ENCODE measurements at places on chromosomes 6 and 20.

DNA sequence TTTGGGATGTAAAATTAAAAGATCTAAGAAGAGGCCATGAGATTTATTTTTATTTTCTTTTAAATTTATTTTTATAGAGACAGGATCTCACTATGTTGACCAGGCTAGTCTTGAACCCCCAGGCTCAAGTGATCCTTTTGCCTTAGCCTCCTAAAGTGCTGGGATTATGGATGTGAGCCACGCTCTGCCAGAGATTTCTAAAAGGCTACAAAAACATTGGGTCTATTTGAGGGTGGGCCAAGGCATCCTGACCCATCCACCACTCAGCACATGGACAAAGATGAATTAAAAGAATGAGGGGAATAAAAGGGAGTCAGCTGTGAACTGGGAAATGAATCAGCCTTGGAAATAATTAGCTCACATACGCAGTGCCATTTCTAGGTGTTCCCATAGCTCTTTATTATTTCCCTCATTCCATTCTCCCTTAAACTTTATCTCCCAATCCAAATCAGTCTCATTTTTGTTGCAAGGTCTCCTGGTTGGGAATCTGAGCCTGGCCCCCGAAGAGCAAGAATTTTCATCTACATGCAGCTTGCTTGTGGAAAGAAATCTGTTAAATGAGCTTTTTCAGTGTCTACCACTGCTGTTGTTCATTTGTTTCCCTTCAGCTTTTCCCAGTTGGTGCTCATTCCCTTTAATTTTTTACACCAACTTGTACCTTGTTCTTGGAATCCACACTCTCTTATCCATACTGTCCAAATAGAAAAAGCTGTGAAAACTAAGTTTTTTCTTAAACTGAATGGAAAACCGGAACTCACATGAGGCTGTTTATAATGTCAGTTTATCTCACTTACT, 66.9 kb downstream of the MKKS start:
- DNase-seq: no peak

GRCh38 chr20:41649489-41649888, 31.3 kb upstream of the CHD6 start:
- DNase-seq: no peak

GRCh38 chr20:48041078-48041780, 255.9 kb upstream of the SULF2 start:
- DNase-seq: no peak

DNA sequence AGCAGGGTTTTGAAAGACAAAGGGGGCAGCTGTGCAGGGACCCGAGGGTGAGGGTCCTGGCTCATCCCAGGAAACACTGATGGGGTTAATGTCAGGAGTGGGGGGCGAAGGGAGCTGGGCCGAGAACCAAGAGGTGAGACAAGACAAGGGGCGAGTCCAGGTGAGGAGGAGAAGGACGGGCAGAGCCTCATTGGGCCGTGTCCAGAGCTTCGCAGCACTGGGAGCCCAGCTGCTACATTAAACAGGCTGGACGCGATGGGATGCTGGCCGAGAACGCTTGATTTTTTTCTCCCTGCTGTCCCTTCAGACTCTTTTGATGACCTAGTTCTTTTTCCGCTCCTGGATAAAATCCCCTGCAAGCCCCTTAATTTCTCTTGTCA, 172.8 kb upstream of the SNX9 start:
- DNase-seq: no peak

DNA sequence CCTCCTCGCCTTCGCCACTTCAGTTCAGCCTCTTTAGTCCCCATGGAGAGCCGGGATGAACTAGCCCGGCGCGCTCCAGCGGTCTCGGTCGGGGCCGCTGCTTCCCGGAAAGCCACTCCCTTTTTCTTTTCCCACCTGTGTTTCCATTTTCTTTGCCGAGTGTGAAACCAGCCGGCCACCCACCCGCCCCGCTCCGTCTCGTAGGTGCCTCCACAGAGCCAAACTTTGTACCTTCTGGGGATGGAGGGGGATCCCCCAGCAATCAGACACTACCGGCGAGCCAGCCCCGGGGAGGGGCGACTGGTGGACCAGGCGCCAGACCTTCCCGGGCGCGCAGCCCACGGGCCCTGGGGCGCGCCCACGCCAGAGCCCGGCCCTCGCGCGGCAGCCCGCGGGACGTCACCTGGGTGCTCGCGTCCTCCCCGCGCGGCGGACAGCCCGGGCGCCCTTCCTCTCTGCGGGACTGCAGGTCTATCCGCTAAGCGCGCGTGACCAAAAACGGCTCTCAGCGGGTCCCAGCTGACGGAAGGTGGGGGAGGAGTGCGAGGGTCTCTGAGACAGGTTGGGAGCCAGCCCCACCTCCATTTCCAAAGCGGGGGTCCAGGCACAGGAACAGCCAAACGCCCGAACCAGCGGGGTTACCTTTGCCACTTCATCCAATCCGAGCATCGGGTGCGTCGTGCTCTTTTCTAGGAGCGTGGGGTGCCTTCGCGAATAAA, at the start of gene MCHR2:
Gene MCHR2 (minus strand): TSS at position 691 of the 719 bp plus-strand sequence. CDS start 38,076 bp downstream, outside the sequence.
- DNase-seq: no peak

DNA sequence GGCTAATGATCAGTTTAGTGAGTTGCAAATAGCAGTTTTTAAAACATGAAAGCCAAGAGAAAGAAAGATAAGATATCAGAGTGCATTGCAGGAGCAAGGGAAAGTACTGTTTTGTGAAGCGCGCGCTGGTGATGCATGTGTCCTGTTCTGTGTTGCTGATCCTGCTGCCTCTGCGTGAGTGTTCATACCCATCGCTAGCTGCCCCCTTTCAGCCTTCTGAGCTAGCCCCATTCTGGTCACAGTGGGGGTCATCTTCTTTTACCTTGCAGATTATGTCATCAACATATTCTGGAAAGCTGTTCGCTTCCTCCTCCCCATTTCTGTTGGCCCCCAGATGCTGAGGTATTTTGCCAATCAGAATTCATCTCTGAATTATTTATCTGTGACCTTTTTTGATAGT, 1.9 kb downstream of the MRAP2 start:
- no peak for DNase-seq

DNA sequence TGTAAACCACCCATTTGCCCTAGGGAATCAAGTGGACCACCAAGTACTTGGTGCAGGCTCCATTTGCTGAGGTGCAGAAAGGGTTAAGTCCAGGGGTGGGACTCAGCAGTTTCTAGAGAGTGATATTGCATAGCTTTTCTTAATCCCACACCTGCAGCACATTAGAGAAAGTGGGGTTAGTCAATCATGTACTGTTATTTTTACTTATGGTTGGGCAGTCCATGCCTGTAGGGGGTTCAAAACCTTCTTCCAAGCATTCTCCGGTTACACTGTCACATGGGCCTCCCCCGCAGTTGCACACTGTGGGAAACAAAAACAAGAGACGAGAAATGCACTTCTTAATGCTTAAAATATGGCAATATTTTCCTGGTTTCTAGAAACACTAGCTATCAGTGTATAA, 65.5 kb downstream of the LAMA4 start:
- DNase-seq: peak; percentile 81

- no peak for DNase-seq
Observed at GRCh38 chr6:45548657-45549515, 171.2 kb upstream of the SUPT3H start.

DNA sequence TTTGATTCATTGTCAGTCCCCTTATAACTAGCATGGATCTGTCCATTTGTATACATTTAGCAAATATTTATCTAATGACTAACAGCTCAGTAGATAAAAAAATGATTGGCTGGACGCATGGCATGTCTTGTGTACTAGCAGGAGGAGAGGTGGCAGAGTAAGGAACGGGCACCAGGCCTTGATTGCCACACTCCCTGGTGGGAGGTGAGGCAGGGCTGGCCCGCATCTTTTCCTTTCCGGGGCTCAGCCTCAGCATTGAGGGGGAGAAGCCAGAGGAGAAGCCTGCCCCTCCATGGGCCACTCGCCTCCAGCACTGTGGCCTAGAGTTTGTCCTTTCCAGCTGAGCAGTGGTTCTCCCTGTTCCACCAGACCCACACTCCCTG, 84.9 kb upstream of the TMEM181 start:
- peak; percentile 68 for DNase-seq

DNA sequence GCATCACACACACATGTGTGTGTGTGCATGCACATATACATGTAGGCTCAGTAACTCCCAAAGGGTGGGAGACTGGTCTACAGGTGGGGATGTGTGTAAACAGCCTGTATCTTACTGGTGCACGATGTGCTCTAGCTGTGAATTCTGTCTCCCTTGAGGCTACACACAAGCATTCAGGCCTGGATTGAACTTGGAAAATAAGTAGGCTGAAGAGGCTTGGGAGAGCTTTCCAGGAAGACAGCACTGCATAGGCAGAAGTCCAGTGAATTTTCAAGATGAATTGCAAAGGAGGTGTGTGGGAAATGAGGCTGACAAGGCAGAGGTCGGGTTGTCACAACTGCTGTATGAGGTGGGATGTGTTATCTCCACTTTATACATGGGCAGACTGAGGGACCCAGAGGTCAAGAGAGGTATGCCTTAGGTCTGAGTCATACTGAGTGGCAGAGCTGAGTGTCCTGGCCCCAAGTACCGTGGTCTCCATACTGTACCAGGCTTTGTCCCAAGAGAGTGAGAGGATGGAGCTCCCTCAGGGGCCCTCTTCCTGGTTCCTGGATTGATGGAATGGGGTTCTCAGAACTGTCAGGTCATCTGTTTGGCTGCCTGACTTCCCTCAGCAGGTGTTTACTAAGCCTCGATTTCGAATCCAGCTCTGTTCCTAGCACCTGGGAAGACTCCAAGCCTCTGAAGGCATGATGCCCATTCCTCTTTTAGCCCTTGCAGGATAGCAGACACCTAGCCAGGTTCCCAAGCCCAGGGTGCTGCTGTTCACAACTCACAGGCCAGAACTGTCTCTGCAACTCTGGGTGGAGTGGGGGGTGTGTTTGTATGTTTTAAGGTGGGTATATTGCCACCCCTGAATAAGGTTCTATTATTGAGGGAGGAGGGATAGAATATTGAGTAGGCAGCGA, 14.4 kb downstream of the SNPH start:
- DNase-seq: no peak

GRCh38 chr6:168226902-168227318, 92.7 kb downstream of the DACT2 start:
- no peak for DNase-seq
